ENCODE measurements at places on chromosomes 1 and 21.
A peak's percentile ranks its signal among the peaks of the same experiment; 100 is the strongest.

DNA sequence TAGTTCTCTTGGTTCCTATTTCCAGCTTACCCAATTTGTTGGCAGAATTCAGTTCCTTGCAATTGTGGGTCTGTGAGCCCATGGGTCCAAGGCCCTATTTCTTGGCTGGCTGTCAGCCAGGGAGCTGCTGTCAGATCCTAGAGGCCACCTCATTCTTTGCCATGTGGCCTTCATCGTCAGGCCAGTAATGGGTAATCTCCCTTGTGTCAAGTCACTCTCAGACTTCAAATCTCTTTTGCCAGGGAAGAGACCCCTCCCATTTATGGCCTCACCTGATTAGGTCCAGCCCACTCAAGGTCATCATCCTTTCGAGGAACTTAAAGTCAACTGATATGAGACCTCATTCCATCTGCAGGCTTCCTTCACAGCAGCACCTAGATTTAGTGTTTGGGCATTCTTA, 17.9 kb downstream of the OBSCN start:
- no peak for DNase-seq

GRCh38 chr1:168920456-168921094, 185.9 kb upstream of the ATP1B1 start:
- peak; percentile 21 for DNase-seq

GRCh38 chr1:192747943-192748342, 60.9 kb upstream of the RGS2 start:
- peak; percentile 12 for DNase-seq

- DNase-seq, result no peak
Observed at GRCh38 chr1:209241487-209241886, 342.0 kb upstream of the CAMK1G start.

DNA sequence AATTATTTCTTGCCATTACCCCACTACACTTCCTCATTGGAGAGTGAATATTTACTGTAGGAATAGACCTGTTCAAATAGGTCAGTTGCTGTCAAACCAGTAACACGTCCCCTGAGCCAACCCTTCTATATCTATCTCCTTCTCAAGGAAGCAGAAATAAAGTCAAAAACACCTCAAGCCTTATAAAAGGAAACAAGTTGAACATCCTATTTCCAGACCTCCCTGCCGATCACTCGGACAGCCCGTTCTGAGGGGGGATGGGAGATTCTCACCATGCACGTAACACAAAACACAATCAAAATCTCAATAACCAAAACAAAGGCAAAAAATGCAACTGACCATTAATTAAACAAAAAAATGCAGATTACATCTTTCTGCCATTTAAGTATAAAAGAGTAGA, 121.5 kb upstream of the KRTAP19-8 start:
- no peak for DNase-seq

DNA sequence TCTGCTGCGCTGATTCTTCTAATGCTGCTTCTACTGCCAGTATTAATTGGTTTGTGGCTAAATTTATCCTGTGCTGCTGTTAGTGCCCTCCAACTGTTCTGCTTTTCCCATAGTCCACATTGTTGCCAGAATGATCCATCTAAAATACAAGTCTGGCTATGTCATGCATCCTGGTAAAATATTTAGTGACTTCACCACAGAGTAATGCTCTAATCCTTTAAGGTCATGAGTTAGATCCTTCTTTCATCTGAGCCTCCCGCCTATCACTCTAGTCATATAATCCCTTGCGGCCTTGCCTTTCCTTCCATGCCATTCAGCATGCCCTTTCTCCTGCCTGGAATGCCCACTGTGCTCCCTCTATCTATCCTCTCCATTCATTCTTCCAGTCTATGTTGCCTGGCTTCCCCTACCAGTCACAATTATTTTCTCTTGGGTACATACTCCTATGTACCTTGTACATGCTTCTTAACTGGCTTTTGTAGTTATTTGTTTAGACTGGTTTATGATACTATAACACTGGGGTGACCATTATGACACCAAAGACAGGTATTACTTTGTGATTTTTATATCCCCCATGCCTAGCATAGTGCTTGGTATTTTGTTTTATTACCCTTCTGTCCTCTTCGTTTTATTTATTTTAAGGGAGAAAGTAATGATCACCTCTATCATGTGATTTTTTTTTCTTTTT, 144.0 kb downstream of the MAGI3 start:
- peak; percentile 57 for DNase-seq

DNA sequence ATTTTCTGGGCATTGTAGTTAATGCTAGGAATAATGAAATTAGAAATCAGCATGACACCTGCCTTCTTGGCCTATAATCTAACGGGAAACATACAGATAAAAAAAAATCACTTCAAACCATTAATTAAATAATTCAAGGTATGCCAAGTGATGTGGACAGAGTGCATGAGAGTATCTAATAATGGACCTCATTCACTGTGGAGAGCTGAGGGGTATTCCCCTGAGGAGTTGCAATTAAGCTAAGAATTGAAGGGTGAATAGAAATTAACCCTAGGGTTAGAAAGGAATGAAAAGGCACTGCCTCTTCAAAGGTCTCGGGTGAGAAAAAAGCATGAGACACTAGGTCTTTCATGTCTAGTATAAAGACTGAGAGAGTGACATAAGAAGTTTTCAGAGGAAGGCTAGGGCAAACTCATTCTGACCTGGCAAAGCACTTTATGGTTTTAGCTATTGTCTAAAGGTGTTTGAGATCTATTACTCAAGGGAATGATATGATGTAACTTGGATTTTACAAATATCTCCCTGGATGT, 466.1 kb downstream of the KCNT2 start:
- DNase-seq, result no peak

DNA sequence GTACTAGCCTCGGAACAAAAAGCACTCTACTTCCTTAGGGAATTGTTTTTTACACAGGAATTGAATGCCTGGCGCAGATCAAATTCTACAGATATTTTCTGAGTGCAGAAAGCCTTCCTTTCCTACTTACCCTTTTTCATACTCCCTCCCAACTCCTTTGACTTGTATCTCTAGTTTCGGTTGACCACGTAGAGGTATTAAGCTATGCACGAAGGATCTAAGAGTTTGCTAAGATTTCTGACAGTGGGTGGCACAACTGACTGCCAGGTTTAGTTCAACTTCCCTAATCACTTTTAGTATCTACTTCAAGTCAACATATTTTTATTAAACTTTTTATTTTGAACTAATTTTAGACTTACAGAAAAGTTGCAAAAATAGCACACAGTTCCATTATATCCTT, 5.0 kb downstream of the TOR1AIP2 start:
- no peak for DNase-seq

DNA sequence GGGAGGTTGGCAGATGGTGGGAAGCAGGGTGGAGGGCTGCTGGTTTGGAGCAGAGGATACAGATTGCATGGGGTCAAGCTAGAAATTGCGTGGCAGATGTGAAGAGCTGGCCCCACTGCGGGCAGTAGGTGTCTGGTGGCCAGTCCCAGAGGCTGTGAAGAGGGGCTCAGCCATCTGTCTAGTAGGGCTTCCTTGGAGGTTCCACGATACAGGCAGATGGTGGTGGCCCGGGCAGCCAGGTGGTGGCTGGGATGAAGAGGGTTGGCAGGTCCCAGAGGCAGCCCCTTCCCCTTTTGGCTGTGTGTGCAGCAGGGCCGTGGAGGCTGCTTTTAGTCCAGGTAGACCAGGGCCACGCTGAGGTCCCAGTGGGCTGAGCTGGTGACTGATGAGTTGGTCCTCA, 16.6 kb downstream of the PSEN2 start:
- DNase-seq, result no peak

GRCh38 chr1:206116191-206116872, 856 bp downstream of the AVPR1B start:
- no peak for DNase-seq

DNA sequence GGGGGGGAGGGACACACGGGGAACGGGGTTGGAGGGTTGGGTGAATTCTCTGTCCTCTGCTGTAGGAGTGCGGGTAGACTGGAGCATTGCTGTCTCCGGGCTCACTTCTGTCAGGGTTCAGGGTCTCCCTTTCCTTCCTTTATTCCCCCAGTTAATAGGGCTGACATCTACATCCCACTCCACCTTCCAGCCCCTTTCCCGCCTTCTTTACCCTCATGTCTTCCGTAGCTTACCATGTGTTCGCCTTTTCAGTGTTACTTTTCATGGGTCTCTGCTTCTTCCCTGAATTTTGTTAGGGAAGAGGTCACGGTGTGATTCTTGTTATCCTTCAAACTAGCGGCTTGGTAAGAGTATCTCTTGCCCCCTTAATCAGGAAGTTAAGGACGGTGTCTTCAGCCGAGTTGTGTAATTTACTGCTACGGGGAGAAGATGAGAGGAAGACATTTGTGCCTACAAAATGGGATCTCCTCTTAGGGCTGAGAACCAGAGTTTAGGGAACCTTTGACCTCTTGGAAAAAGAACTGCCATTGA, 917 bp downstream of the RAP1A start:
- DNase-seq, result peak; percentile 43

DNA sequence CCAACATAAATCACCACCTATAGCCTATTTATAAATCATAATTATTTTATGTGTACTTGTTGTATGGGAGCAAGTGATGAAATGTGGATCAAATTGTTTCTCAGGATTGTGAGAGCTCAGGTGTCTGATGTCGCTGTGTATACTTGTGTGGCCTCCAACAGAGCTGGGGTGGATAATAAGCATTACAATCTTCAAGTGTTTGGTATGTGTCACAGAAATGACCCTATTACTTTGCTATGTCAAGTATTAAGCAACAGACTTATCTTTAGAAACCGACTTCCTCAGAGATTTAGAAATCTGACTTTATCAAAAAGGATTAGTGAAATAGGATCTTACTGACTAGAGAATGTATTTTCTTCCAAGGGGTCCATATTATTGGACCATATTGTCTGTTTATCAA, 280.9 kb downstream of the TPR start:
- DNase-seq, result peak; percentile 25

DNA sequence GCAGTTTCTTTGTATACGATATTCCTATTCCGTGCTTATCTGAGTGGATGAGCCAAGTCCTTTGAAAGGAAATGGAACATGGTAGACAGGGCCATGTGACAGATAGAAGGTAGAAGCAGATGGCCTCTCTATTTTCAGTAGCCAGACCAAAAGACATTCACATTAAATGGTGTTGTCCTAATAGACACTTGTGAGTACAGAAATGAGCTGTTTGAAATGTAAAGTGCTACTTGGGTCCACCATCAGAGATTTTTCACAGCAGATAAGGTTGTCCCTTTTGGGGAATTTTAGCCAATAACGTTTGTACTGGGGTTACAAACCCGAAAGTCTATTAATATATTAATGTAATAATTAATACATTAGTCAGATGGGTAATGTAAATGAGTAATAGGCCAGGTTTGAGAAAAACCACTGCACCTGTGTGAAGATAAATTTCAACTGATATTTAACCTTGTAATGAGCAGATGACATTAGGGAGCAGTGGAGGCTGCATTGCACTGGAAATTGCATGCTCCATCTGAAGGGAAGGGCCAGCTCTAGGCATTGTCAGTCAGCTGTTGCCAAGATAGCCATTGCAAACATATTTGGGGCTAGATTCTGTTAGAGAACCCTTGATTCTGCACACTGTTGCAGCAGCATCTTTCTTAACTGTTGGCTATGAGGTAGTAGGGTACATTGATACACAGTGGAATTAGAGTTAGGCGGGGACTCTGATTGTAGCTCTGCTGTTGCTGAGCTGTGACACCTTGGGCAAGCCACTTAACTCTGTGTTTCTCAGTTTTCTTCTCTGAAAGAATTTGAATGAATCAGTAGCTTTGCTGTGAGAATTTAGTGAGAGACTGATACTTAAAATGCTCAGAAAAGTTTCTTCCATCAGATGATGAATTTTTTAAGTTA, 43.8 kb downstream of the FGGY start:
- no peak for DNase-seq

GRCh38 chr1:47510282-47510811, 72.5 kb downstream of the FOXD2 start:
- no peak for DNase-seq

DNA sequence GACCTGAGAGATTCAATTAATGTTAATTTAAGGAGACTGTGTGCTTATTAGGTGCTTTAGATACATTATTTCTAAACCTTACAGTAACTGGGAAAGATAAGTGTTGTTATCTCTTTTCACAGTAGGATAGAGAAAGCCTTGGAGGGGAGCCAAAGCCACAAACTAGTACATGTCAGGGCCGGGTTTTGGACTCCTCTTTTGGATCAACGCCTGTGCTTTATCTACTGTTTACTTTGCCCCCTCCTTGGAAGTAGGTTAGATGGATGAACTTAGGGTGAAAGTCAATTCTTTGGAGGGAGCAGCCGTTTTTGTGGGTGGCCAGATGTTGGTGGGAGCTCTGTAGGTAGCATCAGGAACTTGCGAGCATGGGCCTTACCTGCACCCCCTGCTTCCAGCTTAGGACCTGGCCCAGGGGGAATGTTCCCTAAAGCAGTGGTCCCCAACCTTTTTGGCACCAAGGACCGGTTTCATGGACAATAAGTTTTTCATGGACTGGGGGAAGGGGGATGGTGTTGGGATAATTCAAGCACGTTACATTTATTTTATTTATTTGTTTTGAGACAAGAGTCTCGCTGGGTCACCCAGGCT, 1.7 kb downstream of the HHAT start:
- no peak for DNase-seq

DNA sequence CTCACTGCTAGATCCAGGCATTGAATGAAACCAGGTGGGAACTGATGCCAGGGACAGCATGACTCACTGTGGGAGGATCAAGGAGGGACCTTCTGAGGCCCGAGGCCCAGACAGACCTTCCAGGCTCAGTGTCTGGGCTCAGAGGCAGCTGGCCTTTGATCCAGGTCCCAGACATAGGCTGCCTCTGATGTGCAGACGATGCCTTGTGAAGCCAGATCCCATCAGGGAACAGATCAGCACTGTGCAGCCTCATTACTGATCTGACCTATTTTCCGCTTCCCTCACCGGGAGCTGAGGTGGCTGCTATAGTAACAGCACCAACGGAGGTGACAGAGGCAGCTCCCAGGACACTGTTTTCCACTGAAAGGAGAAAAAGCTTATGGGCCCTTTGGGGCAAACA, 399.5 kb downstream of the MATN1 start:
- no peak for DNase-seq

DNA sequence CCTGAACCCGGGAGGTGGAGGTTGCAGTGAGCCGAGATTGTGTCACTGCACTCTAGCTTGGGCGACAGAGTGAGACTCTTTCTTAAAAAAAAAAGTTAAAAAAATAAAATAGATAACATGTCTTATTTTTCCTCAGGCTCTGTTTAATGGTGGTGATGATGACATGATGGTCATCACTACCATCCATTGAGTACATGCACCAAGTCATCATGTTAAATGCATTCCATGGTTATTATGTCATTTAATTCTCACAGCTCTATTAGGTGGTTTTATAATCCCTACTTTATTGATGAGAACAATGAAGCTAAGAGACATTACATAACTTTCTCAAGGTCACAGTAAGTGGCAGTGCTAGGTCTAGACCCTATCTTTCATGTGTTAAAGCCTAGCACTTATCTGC, 34.4 kb upstream of the MAB21L3 start:
- no peak for DNase-seq

Measured in AG20443 (cell line).